Temporal lobe (tissue), 4 donors: ENCODE measurements at places on chromosomes 3 and 15. TPM values are rescaled to one million over a fixed set of nuclear protein-coding genes. Genes with fewer than 3 reads are reported as not detected.

FBLN2 gene
- 9.1 TPM for total RNA-seq

DAZL gene
- total RNA-seq: not detected

ARPIN gene
- 14.5 TPM for total RNA-seq

GLDN gene
- total RNA-seq: 2.7 TPM

TP63 gene
- total RNA-seq: 0.25 TPM

CD200 gene
- total RNA-seq: 46.2 TPM

KLHL24 gene
- total RNA-seq: 156 TPM

KLF15 gene
- 1.7 TPM for total RNA-seq

DNAH12 gene
- total RNA-seq: 0.74 TPM

SLC27A2 gene
- 3.0 TPM for total RNA-seq

TMOD2 gene
- 208 TPM for total RNA-seq

DMXL2 gene
- 136 TPM for total RNA-seq

CLDN11 gene
- total RNA-seq: 14.5 TPM

SSUH2 gene
- total RNA-seq: 0.49 TPM

C3orf38 gene
- total RNA-seq: 38.4 TPM

ZNF619 gene
- total RNA-seq: 4.2 TPM

KNG1 gene
- total RNA-seq: not detected

RAB11A gene
- total RNA-seq: 117 TPM

CKMT1B gene
- total RNA-seq: 6.9 TPM

SLC2A2 gene
- total RNA-seq: not detected

TUSC7 gene
- 0.25 TPM for total RNA-seq

LSMEM2 gene
- not detected for total RNA-seq

GFM1 gene
- 55.6 TPM for total RNA-seq

CYB561D2 gene
- 8.1 TPM for total RNA-seq

USF3 gene
- 20.4 TPM for total RNA-seq

AP4E1 gene
- 11.1 TPM for total RNA-seq

CLCN2 gene
- 6.1 TPM for total RNA-seq

STARD9 gene
- total RNA-seq: 7.9 TPM

CATSPER2 gene
- 4.2 TPM for total RNA-seq

APOD gene
- total RNA-seq: 7.4 TPM

GOLGA8G gene
- not detected for total RNA-seq

MUC13 gene
- not detected for total RNA-seq

SI gene
- not detected for total RNA-seq
